ENCODE measurements at places on chromosomes 3 and 15. TPM values are rescaled to one million over a fixed set of nuclear protein-coding genes. Genes with fewer than 3 reads are reported as not detected.

FOXB1 gene
- total RNA-seq: not detected

KLHL25 gene
- 2.8 TPM for total RNA-seq

REC114 gene
- total RNA-seq: not detected

LRRC15 gene
- 10.0 TPM for total RNA-seq

GOLGA6L4 gene
- total RNA-seq: 0.08 TPM

All from fibroblast of the aortic adventitia (primary cell).